ENCODE measurements at places on chromosomes 16 and 17.

GRCh38 chr17:41429667-41430066 is 5.3 kb upstream of the KRT37 start:
- DNase-seq, result no peak

- DNase-seq, result no peak
These were observed 3.5 kb downstream of the CACNG4 start for GRCh38 chr17:66967837-66968543.

GRCh38 chr16:4613636-4614570 is 785 bp downstream of the UBALD1 start:
- no peak for DNase-seq

GRCh38 chr16:75252049-75252864 is 833 bp upstream of the BCAR1 start:
- no peak for DNase-seq

DNA sequence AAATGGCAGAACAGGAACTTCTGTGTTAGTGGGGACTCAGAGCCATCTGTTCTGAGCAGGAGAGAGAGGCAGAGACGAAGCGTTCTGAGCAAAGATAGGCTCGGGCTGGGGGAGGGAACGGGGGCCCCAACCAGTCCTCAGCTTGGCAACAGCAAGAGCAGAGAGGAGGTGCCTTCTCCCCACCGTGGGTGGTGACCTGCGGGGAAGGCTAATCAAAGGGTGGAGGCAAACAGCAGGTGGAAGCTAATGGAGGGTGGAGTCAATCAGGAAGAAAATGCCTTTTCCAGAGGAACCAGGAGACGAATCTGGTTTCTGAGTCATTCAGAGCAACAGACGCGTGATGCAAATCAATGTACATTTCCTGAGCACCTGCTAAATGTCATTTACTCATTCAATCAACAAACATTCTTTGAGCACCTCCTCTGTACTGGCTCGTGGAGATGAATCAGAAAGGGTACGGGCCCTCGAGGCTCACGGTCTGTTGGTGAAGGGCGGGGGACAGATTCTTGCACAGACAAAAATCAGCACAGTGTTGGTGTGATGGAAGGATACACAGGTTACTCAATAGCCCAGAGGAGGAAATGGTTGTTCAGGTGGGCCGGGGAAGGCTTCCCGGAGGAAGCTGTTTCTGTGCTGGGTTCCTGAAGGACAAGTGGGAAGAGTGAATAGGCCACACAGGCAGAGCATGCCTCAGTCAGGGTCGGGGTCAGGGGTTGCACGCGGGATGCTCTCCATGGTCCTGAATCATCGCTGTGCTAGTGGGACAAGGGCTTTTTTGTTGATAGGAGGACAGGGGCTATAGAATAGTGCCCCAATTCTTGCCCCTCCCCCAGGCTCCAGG is 5.7 kb upstream of the SPNS2 start:
- DNase-seq, result no peak

GRCh38 chr16:84614968-84615813 is 2.7 kb downstream of the COTL1 start:
- no peak for DNase-seq

DNA sequence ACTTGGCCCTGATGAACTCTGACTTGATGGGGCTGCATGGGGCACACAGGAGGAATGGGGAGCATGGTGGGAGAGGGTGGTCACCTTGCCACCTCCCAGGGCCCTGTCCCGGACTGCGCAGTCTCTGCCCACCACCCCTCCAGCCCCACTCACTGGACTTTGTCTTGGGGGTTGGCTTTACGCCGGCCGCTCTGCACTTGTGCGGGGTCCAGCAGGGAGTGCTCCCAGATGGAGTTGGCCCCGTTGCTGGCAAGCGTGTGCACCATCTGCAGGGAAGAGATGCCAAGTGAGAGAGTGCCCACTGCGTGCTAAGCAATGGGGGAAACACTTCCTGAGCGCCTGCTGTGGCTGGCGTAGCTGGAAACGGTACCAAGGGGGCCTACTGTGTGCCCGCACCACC is 6.7 kb downstream of the GIT1 start:
- no peak for DNase-seq

- DNase-seq, result no peak
These were observed 5.2 kb downstream of the ACSF3 start for GRCh38 chr16:89098767-89099430.

GRCh38 chr17:78323826-78324390 is 36.0 kb downstream of the SOCS3 start:
- no peak for DNase-seq

- no peak for DNase-seq
These were observed 29.5 kb downstream of the SMYD4 start for GRCh38 chr17:1800240-1800639.

- DNase-seq, result no peak
These were observed 5.4 kb upstream of the ITGA3 start for GRCh38 chr17:50050431-50051032.

DNA sequence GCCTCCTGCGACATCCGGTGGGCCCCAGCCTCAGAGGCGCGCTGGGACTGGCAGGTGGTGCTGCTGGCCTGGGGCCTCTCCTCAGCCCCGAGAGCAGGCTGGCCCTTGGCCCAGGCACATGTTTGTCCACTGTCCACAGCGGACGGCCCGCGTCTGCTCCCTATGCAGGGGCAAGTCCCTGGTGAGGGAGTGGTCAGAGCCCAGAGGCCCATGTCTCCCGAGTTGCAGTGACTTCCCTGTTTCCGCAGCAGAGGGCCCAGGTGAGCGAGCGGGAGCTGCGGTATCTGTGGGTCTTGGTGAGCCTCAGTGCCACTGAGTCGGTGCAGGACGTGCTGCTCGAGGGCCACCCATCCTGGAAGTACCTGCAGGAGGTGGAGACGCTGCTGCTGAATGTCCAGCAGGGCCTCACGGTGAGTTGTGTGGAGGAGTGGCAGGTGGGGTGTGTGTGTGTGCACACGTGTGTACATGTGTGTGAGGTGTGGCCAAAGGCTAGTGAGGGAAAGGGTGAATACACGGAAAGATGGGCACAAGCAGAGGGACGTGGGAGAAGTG is 10.4 kb downstream of the IL34 start:
- DNase-seq, result no peak

- no peak for DNase-seq
These were observed 72.4 kb downstream of the RPH3AL start for GRCh38 chr17:280216-280615.

DNA sequence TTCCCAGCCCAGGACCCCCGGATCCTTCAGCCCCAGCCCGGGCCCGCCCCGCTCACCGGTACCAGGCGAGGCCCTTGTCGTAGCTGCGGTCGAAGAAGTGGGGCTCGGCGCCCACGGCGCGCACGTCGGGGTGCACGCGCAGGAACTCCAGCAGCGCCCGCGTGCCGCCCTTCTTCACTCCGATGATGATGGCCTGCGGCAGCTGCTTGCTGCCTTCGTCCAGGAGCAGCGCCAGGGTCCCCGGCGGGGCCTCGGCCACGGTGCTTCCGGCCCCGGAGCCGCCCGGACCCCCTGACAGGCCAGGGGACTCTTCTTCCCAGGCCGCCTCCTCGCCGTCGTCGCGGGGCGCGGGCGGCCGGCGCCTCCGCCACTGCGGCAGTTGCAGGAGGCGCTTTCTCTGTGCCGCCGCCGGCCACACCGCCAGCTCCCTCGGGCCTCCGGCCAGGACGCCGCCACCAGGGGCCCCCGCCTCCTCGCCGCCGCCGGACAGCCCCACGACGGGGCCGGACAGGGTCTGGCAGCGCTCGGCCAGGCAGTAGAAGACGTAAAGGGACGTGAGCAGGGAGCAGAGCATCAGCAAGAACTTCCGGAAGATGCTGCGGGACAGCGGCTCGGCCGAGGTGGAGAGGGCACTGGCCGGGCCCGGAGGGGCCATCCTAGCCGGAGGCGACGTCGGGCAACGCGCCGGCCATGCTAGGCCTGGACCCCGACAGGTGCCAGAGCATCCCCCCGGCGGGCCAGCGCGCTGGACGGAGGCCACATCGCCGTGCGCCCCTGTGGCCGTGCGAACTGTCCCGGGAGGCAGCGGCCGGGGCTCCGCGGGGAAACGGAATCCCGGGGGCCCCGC is 1.0 kb downstream of the HS3ST3A1 start:
- DNase-seq, result no peak

- DNase-seq, result no peak
These were observed 29.9 kb upstream of the RHOT1 start for GRCh38 chr17:32112416-32112815.

DNA sequence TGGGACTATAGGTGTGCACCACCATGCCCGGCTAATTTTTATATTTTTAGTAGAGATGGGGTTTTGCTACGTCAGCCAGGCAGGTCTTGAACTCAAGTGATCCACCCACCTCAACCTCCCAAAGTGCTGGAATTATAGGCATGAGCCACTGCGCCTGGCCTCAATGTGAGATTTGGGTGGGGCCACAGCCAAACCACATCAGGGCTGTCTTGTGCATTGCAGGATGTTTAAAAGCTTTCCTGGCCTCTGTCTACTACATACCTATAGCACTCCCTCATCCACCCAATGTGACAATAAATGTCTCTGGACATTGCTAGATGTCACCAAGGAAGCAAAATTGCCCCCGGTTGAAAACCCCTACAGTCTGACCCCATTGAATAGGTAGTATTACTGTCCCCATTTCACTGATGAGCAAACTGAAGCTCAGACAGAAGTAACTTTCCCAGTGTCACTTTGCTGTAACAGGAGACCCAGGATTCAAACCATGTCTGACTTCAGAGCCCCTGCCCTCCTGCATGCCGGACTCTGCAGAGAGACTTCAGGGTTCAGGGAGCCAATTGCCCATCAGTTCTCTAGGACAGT is 3.6 kb upstream of the MAP3K14 start:
- peak; percentile 20 for DNase-seq

All from CD4-positive, alpha-beta T cell treated with Interleukin-6 at 100 ng/mL for 8 hours (primary cell).